Breast epithelium (tissue), 4 donors: ENCODE measurements at places on chromosomes 7 and 10. TPM values are rescaled to one million over a fixed set of nuclear protein-coding genes. Genes with fewer than 3 reads are reported as not detected.
A peak's percentile ranks its signal among the peaks of the same experiment; 100 is the strongest.

The LIPJ gene
- total RNA-seq = 0.32 TPM

The AQP1 gene
- 132 TPM for total RNA-seq

The NODAL gene
- total RNA-seq = not detected

The CNPY1 gene
- 0.29 TPM for total RNA-seq

The TRIM50 gene
- 1.4 TPM for total RNA-seq

The NEUROD6 gene
- total RNA-seq = not detected

DNA sequence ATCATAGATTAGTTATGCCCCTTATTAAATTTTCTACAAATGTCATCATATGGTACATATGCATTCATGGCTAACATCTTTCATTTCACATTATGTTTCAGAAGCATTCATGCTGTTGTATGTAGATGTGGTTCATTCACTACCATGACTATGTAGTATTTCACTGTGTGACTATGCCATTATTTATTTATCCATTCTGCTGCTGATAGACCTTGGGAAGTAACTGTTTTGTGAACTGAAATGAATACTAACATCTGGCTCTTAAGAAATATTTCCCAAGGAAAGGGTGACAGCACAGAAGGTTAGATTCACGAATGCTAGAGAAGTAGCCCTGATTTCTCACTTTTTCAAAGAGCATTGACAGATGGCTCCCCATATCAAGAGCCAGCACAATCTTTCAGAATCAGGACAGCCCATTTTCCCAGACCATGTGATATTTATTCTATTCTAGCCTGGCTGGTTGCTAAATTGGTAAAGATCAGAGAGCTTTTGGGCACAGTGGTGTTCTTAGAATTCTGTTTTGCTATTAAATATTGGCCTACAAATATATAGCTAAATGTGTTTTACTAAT is 157.4 kb downstream of the DYNC1I1 start:
- H3K4me1 ChIP-seq = no peaks in the 10 kb centered on the region
- H3K36me3 ChIP-seq = no peaks in the 10 kb centered on the region
- H3K27ac ChIP-seq = no peak overlapping the region
- DNase-seq = no peak
- H3K4me3 ChIP-seq = no peak overlapping the region

- no peak overlapping the region for H3K4me3 ChIP-seq
- H3K27me3 ChIP-seq = no peaks in the 10 kb centered on the region
- H3K27ac ChIP-seq = no peak overlapping the region
- no peaks in the 10 kb centered on the region for H3K4me1 ChIP-seq
- H3K36me3 ChIP-seq = no peaks in the 10 kb centered on the region
These were observed 400.0 kb downstream of the PHF14 start for GRCh38 chr7:11373546-11374142.

DNA sequence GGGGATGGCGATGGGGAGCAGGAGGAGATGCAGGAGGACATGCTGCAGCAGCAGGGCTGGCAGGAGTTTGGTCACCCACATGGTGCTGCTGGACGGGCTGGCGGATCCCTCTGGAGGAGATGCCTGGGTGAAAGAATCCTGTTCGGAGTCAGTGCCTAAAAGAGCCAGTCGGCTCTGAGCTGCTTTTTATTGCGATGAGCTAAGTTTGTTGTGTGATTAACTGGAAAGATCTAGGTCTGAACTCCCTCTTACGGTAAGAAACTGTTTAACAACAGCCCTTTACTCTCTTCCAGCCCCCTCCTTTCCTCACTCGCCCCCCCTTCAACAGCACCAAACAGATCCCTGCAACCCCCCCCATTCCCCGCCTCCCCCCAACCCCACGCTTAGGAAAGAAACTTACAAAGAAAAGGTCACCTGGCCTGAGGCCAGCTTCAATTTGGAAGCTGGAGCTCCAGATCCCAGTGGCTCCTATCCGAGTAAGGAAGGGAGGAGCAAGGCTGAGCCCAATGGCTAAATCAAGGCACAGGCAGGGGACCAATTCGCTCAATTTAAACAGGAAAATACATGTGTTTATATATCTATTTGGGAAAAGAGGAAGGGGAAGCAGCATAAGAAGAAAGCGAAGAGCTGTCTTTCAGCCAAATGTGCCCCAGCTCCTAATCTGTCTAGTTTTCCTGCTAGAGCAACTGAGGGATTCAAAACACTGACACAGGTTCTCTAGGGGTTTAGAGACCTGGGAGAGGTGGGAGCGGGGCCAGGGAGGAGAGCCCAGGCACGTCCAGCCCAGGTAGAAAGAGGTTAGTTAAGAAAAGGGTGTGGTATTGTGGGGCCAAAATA is at the start of gene HGF:
TSS of gene HGF (minus strand) at position 157 of the 837 bp plus-strand sequence. CDS start at position 81, 76 bp downstream.
- peak; percentile 34 for DNase-seq
- no peaks in the 10 kb centered on the region for H3K36me3 ChIP-seq
- H3K4me1 ChIP-seq = no peaks in the 10 kb centered on the region
- peak within 1 kb of the TSS; percentile 47 for H3K4me3 ChIP-seq
- H3K27ac ChIP-seq = peak within 1 kb of the TSS; percentile 71

- no peak overlapping the region for H3K27ac ChIP-seq
- DNase-seq = no peak
- no peak overlapping the region for H3K4me3 ChIP-seq
- H3K4me1 ChIP-seq = no peaks in the 10 kb centered on the region
- no peaks in the 10 kb centered on the region for H3K36me3 ChIP-seq
These were observed 69.0 kb downstream of the PRSS58 start for GRCh38 chr7:142188846-142189245.

DNA sequence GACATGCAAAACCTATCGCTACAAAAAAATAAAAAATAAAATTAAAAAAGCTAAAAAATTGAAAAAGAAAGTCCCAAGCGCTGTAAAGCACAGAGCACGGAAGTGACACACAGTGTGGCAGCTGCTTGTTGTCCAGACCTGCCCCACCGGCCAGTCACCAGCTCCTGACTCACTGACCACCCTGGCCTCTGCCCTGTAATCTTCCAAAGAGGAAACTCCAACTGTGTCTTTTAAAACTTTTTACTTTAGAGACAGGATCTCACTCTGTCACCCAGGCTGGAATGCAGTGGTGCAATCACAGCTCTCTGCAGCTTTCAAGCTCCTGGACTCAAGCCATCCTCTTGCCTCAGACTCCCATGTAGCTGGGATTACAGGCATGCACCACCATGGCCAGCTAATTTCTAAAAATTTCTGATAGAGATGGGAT is 23.6 kb downstream of the GNA12 start:
- DNase-seq = no peak
- no peak overlapping the region for H3K4me3 ChIP-seq
- no peaks in the 10 kb centered on the region for H3K36me3 ChIP-seq
- H3K4me1 ChIP-seq = peaks cover 10% of the 10 kb centered on the region

GRCh38 chr10:53765311-53765710 is 992.7 kb upstream of the MBL2 start:
- no peaks in the 10 kb centered on the region for H3K4me1 ChIP-seq
- H3K36me3 ChIP-seq = no peaks in the 10 kb centered on the region
- no peak overlapping the region for H3K4me3 ChIP-seq
- no peak overlapping the region for H3K27ac ChIP-seq
- DNase-seq = no peak

GRCh38 chr7:158093156-158093796 is 494.3 kb downstream of the PTPRN2 start:
- DNase-seq = no peak
- no peak overlapping the region for H3K4me3 ChIP-seq
- H3K27me3 ChIP-seq = no peaks in the 10 kb centered on the region
- H3K36me3 ChIP-seq = no peaks in the 10 kb centered on the region
- H3K4me1 ChIP-seq = no peaks in the 10 kb centered on the region

GRCh38 chr10:124700293-124701037 is 43.7 kb downstream of the FAM53B start:
- no peaks in the 10 kb centered on the region for H3K36me3 ChIP-seq
- H3K4me3 ChIP-seq = no peak overlapping the region
- H3K4me1 ChIP-seq = peaks cover 25% of the 10 kb centered on the region
- no peaks in the 10 kb centered on the region for H3K27me3 ChIP-seq

DNA sequence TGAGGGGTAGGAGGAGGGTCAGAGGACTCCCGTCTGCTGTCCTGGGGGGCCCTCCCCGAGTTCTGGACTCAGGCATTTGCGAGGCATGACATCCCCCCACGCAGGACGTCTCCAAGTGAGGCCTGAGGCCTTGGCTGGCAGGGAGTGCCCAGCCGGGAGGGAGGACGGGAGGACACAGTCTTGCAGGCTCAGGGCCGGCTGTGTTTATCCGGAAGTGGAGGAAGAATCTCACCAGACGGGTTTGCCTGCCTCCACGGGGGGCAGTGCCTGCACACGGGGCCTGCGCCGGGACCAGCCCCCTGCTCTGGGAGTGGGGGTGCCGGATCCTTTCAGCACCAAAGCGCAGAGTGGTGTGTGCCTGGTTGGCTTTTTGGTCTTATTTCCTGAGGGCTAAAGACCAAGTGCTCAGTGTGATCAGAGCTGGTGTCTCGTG is 10.9 kb downstream of the PWWP2B start:
- peaks cover 32% of the 10 kb centered on the region for H3K4me1 ChIP-seq
- H3K27me3 ChIP-seq = no peaks in the 10 kb centered on the region
- peak; percentile 92 for DNase-seq

- peaks cover 13% of the 10 kb centered on the region for H3K4me1 ChIP-seq
- H3K27ac ChIP-seq = no peak overlapping the region
- no peak for DNase-seq
- H3K36me3 ChIP-seq = no peaks in the 10 kb centered on the region
- H3K27me3 ChIP-seq = no peaks in the 10 kb centered on the region
- no peak overlapping the region for H3K4me3 ChIP-seq
These were observed 11.3 kb downstream of the KAT6B start for GRCh38 chr10:74837743-74838142.

DNA sequence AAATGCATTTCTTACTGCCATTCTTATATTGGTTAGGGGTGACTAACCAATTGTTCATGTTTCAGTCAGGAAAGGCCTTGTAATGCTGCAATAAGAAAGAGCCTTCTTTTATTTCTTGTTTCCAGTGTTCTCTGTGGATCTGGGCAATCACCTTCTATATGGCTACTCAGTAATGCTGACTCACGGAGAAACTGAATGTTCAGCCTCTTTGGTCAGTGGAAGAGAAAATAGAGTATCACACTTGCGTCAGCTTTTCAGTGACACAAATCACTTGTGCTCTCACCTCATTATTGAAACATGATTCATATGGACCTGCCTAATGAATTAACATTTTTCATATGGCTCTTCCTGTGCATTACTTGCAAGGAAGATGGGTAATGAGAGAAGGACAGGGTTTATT is 243.9 kb upstream of the POT1 start:
- no peak overlapping the region for H3K4me3 ChIP-seq
- no peaks in the 10 kb centered on the region for H3K27me3 ChIP-seq
- DNase-seq = no peak
- no peaks in the 10 kb centered on the region for H3K4me1 ChIP-seq
- H3K27ac ChIP-seq = no peak overlapping the region

GRCh38 chr10:70341016-70341415 is 41.4 kb downstream of the LRRC20 start:
- DNase-seq = no peak
- no peaks in the 10 kb centered on the region for H3K4me1 ChIP-seq
- no peaks in the 10 kb centered on the region for H3K27me3 ChIP-seq

DNA sequence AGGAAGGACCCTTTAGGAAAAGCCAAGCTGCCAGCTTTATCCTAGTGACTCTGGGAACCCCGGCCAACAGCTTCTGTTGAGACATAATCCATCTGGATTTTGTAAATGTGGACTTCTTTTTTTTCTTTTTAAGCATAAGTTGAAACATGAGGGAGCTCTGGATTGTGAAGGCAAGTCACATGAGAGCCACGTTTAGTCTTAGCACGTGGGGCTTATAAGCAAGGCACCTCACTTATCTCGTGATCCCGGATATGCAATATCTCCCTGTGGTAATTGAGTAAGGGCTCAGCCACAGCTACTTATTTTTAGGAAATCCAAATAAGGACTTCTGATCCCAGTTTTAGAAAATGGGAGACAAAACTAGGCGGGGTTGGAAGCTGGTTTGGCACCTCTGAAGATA is 111.2 kb upstream of the PTN start:
- H3K4me1 ChIP-seq = peaks cover 5% of the 10 kb centered on the region
- DNase-seq = peak; percentile 42
- H3K36me3 ChIP-seq = no peaks in the 10 kb centered on the region
- H3K27me3 ChIP-seq = no peaks in the 10 kb centered on the region
- H3K27ac ChIP-seq = peak overlapping the region; percentile 75
- no peak overlapping the region for H3K4me3 ChIP-seq

GRCh38 chr10:13592306-13592705 is 5.5 kb downstream of the PRPF18 start:
- H3K4me1 ChIP-seq = no peaks in the 10 kb centered on the region
- H3K27ac ChIP-seq = no peak overlapping the region
- no peaks in the 10 kb centered on the region for H3K36me3 ChIP-seq
- DNase-seq = no peak

DNA sequence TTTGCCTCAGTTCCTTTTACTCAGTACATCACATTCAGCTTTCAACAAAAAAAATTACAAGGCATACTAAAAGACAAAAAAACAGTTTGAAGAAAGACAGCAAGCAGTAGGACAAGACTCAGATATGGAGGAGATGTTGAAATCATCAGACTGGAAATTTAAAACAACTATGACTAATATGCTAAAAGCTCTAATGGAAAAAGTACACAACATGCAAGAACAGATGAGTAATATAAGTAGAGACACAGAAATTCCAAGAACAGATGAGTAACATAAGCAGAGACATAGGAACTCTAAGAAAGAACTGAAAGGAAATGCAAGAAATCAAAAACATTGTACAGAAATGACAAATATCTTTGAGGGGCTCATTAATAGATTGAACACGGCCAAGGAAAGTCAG is 402.6 kb downstream of the NEBL start:
- no peak overlapping the region for H3K4me3 ChIP-seq
- no peak overlapping the region for H3K27ac ChIP-seq
- H3K27me3 ChIP-seq = no peaks in the 10 kb centered on the region
- DNase-seq = no peak
- H3K4me1 ChIP-seq = no peaks in the 10 kb centered on the region

GRCh38 chr10:29946953-29947700 is 112.3 kb downstream of the JCAD start:
- peak; percentile 78 for DNase-seq
- peak overlapping the region; percentile 34 for H3K4me3 ChIP-seq
- no peaks in the 10 kb centered on the region for H3K27me3 ChIP-seq
- peak overlapping the region; percentile 90 for H3K27ac ChIP-seq

DNA sequence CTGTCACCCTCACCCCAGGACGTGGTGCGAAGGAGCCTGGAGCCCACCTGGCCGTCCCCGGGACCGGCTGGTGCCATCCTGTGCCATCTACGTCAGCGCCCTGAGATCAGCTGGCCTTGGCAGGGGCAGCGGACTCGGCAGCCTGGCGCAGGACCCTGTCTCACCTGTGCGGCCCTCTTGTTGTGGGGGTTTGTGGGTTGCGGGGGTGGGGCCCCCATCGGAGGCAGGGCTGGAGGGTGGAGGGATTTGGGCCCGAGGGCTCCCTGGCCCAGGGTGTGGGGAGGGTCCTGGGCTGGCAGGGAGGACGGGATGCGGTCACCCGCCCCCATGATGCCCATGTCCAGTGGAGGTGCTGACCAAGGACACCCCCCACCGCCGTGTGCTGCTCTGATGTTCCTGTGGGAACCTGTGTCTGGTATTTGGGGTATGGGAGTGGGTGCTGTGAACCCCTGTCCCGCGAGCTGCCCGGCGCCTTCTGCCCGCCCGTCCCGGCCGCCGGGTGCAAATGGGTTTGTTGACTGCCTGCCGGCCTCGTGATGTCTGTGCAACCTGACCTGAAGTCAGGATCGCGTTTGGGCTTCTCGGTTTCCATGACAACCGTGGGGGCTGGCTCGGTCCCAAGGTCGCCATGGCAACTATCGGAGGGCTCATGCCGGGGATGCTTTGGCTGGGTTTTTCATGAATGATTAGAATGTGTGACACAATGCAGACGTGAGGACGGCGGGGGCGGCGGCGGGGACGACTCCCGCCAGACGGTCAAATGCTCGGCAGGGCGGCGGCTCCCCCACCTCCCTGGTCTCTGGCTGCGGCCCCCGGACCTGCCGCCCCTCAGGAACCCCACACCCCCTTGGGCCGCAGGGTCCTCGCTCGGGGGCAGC is 7.3 kb downstream of the MAFK start:
- H3K27me3 ChIP-seq = no peaks in the 10 kb centered on the region
- H3K36me3 ChIP-seq = peaks cover 7% of the 10 kb centered on the region
- H3K4me1 ChIP-seq = peaks cover 3% of the 10 kb centered on the region
- H3K27ac ChIP-seq = peak overlapping the region; percentile 100
